Right atrium auricular region (tissue), 2 donors: ENCODE measurements at places on chromosomes 6 and 20. TPM values are rescaled to one million over a fixed set of nuclear protein-coding genes. Genes with fewer than 3 reads are reported as not detected.

XKR7 gene
- total RNA-seq, result not detected

CST1 gene
- not detected for total RNA-seq

ISM1 gene
- total RNA-seq, result 1.3 TPM

DYNLT2 gene
- 0.33 TPM for total RNA-seq

LHFPL5 gene
- total RNA-seq, result not detected

MARCKS gene
- total RNA-seq, result 13.5 TPM
